ENCODE measurements at places on chromosomes 4 and X.

DNA sequence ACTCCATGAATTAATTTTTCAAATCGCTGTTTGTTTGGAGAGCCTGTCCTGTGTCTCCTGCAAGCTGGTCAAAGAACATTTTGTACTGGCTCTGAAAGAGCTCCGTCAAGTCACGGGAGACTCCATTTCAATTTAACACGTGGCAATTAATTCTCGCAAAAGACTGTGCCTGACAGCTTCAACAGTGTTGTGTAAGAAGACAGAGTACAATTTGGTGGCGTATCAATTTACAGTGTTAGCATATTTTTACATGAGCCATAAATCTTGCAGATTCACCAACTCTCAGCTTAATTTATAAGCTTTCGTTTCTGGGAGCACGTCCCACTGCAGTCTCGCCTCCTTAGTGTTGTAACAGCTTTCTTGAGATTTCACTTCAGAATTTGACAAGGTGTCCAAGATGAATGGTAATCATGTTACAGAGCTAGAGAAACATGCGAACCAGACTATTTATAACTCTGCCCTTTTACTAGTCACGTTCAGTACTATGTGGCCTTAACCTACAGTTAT is 70.8 kb downstream of the RWDD4 start:
- DNase-seq = peak; percentile 62

DNA sequence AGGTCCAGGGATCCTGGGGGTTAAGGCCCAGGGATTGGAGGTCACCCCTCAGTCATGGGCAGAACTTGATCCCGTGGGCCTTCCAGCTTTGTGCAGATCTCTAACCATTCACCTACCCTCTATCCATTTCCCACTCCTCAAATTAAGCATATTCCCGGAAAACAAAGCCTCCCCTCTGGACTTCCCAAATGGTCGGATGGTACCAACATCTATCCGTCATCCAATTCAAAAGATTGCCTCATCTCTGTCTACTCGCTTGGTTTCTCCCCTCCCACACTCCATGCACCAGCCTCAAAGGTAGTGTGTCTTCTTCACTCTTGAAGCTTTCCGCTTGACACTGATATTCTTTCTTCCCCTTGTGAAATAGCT is 473 bp upstream of the BCLAF3 start:
- no peak for DNase-seq

- DNase-seq = no peak
These were observed 1039.7 kb downstream of the RAPGEF2 start for GRCh38 chr4:160142579-160142978.

DNA sequence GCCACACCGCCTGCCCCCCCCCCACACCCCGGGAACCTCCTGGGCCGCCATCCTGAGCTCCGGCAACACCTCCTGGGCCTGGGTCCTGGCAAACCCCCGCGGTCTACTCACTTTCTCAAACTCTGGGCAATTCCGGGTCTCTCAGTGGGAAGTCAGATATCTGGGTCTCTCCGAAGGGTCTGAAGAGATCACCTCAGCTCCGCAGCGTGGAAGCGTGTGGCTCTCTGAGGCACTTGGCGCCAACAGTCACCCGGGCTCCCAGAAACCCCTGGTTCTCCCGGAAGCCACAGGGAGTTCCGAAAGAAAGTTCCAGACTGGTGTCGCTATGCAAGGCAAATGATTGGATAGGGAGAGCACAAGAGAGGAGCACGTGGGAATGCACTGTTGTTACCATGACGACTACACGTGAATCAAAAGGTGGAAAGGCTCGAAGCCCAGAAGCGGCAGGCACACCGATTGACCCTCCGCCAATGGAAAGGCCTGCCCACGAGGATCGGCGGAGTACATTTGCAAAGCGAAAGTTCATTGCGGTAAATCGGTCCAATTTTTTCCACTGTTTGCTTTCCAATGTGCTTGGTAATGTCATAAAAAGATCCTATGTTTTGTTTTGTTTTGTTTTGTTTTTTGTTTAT is at the start of gene PNMA6E:
TSS of gene PNMA6E (minus strand) at position 218 of the 632 bp plus-strand sequence. CDS start 2,501 bp downstream, outside the sequence.
- no peak for DNase-seq

GRCh38 chr4:78167510-78167909 is 110.4 kb downstream of the FRAS1 start:
- no peak for DNase-seq

GRCh38 chr4:43286137-43286536 is 393.6 kb downstream of the GRXCR1 start:
- DNase-seq = no peak

- DNase-seq = no peak
These were observed 105.9 kb downstream of the TEX13A start for GRCh38 chrX:105114554-105115130.

DNA sequence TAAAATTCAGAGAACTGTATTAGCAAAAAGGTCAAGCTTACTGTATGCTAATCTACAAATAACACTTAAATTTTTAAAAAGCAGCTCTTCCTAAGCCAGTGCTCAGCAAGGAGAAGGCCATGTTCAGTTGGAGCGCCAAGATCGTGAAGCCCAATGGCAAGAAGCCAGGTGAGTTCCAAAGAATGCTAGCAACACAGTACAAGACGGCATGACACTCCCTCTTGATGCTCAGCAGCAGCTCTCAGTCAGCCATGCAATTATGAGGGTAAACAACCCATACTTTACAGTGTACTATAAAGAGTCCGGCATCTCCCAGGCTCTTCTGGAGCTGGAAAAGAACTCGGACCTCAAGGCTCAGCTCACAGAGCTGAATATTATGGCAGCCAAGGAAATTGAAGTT is 34.9 kb downstream of the STX18 start:
- no peak for DNase-seq

DNA sequence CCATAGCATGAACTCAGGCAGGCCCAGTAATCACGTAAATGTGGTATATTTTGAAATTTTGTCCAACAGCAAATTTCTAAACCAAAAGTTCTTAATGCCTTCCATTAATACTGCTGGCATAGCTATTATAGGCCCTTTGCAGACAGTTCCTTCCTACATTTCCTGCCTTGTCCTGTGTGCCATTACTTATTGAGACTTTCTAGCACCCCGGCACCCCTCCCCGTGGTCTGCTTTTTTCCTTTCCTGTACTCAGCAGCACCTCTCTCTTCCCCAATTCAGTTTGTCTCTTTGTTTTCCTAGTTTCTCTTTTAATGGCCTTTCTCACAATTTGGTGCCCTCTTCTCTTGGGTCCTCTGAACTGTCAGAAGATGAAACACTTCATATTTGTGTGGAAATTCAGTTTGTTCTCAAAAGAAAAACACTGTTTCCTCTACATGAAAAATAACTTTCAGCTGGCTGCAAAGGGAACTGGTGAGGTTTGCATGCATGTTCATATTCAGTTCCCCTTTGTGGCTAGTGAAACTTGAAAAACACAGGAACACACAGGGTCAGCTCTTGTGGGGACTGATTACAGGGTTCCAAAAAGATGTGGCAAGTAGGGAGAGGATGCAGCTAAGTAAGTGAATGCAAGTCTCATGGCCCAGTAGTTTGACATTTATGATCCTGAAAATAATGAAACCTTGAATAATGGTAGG is 17.1 kb downstream of the GPR34 start:
- no peak for DNase-seq

DNA sequence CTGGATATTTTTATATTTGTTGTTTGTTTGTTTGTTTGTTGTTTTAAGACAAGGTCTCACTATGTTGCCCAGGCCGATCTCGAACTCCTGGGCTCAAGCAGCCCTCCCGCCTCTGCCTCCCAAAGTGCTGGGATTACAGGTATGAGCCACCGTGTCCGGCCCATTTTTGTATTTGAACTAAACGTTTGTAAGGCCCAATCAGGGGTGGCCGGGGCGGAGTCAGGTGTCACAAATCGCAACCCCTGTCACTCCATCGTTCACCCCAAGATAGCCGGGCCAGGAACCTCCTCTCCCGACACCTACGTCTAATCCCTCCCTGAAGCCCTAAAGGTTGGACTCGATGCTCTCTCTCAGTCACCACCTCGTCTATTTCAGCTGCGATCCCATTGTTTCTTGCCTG is 722 bp upstream of the EFHC2 start:
- no peak for DNase-seq

DNA sequence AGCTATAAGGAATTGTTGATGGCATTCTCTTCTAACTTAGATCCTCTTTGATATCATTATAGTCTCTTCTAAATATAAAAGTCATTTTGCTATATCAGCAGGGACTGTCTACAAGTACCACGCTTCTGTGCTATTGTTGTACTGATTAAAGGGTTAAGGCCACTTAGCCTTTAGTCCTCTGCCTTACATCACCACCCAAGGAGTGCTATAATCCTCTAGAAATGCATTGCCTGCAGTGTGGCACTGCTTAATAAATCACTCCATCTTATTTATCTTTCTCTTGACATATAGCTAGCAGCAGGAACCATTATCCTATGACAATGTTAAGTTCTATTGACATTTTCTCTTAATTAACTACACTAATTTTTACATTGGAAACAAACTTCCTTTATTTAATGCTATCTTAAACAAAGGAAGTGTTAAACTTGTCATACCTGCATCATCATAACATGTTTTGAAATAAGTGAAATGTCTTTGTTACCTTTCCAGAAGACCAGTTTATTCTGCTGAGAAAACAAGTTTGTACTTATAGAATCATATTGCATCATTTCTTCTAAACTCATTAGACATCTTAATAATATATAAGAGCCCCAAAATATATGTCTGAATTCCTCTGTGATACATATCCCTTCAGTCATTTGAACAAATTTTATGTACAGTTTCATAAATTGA is 360.9 kb upstream of the ATOH1 start:
- DNase-seq = no peak

GRCh38 chrX:20968996-20969395 is 405.2 kb upstream of the CNKSR2 start:
- no peak for DNase-seq

DNA sequence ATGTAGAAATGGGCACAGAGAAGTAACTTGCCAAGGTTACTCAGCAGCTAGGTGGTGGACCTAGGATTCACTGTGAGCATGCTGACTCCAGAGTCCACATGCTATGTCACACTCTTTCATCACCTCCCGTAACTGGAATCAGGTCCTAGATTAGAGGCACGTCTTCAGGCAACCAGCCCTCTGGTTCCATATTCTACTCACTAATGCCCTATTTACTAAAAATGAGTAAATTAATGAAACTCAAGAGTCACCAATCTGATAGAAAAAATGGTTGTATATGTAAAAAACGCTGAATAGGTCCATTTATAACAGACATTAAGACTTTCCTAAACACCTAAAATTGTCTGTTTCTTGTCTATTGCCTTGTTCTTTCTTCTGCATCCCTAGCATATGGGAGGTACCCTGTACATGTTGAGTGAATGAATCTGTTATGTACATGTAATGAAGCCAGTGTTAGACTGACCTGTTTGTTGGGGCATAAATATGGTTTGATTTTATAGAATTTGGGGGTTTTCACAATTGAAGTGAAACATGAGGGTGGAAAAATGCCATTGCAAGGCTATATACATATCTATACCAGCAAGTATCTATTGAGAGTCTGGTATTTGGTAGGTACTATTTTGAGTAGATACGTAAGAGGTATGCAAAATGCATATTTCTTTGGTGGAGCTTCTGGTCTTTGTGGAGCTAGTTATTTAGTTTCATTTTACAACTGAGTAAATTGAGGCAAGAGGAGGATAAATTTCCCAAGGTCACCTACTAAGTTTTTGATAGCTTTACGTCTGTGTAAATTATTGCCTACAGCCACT is 7.5 kb upstream of the RUFY3 start:
- DNase-seq = no peak

DNA sequence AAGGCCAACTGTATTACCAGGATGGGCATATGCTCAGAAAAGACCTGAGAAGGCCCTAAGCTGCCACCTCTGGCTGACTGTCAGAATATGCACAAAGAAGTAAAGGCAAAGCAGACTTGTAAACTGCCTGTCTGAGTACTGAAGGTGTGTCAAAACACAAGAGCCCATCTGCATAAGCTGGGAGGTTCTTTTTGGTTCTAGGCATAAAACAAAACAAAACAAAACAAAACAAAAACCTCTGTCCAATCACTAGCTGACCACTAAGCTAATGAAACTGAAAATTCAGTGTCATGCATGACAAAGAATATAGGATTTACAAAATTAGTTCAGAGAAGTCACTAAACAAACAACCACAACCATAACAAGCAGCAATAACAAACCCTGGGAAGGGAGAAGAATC is 20.6 kb downstream of the SH3D19 start:
- no peak for DNase-seq

- no peak for DNase-seq
These were observed 41.6 kb upstream of the UGT2B7 start for GRCh38 chr4:69054578-69055200.

DNA sequence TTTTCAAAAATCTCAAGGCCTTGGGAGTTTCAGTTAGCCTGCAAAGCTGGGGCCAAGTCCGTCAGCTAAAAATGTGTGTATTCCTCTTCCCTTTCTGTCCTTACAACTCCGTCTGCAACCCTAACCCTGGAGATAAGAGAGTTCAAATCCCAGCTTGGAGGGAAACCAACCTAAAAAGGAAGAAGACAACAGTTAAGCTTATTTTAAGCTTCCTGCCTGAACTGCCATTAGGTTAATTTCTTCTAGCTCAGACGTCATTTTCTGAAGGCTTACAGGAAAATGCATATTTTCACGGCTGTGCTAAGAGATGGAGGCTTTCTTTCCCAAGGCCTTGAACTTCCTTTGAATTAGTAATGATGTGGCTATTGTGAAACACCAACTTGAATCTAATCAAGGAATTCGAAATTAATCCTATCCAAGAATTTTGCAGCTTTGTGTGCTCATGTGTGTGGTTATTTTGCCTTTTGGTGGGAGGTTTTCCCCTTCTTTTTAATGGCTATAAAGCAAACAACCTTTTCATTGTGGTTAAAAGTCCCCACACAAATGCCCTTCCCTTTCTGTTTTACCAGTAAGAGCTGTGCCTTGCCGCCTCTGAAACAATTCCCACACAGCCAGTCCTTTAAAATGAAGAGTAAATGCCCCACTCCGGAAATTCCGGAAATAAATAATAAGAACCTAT is 103.5 kb downstream of the IRF2 start:
- DNase-seq = peak; percentile 93

DNA sequence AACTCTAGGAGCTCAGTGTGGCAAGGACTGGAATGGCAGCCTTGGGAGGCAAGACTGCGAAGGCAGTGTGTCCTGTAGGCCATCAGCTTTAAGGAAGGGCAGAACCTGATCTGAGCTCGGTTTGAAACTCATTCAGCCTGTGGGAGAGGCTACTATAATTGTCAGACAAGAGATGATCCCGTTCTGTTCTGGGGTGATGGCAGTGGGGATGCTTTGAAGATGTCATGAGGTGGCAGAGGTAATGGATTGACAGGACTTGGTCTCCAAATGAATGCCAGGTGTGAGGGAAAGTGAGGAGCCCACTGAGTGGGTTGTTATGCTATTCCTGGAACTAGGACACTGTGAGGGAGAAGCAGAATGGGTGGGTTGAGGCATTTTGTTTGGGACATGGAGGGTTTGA is 144.9 kb downstream of the PJA1 start:
- DNase-seq = no peak

DNA sequence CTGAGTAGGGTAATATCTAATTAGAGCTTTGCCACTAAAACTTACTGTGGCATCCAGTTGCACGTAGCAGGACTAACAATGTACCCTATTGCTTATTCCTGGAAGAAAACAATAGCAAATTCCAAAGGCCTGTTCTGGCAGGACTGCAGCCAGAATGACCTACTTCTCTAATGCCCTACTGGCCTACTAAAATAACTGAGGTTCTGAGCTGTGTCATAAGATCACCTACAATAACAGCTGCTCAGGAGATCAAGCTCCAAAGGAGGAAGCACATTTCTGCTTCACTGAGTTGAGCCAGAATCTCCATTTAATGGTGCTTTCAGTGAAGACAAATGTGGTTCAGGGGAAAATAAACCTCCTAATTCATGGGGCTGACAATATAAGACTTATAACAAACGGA is 42.2 kb upstream of the CXCL8 start:
- DNase-seq = no peak

- DNase-seq = no peak
These were observed 325.5 kb downstream of the PCDH18 start for GRCh38 chr4:137206781-137207180.

GRCh38 chr4:141814499-141814898 is 178.1 kb downstream of the IL15 start:
- DNase-seq = no peak

Data from SK-N-MC (cell line).